ENCODE measurements at places on chromosomes 16 and 17. TPM values are rescaled to one million over a fixed set of nuclear protein-coding genes. Genes with fewer than 3 reads are reported as not detected.

GRCh38 chr16:8751481-8752311, 45.7 kb downstream of the TMEM186 start:
- no peaks in the 10 kb centered on the region for H3K27me3 ChIP-seq
- peaks cover 4% of the 10 kb centered on the region for H3K36me3 ChIP-seq
- no peak for DNase-seq
- no peak overlapping the region for H3K27ac ChIP-seq
- no peak overlapping the region for H3K4me3 ChIP-seq
- peaks cover 11% of the 10 kb centered on the region for H3K4me1 ChIP-seq

DNA sequence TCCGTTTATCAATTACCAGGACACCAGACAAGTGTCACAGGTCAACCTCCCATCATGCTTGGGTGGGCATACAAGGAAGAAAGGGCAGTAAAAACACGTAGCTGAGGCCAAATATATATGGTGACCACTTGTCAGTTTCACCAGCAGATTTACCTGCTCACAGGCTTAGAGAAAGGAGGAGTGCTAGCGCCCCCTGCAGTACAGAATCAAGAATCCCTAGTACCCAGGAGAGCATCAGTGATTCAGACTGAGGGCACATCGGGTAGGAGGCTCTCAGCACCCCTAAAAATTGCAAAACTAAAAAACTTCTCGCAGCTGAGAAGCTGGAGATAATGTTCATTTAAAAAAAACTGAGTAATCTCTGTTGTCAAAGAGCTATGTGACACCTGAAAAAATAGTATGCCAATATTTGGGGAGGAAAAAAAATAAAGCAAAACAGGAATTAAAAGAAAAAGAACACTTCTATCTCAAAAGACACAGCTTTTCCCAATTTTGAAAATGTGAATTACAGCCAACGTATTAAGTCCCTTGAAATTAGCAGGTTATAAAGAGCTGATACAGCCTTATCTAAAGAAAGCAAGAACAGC, 21.2 kb upstream of the MON1B start:
- DNase-seq, result no peak
- peaks cover 24% of the 10 kb centered on the region for H3K27me3 ChIP-seq
- no peaks in the 10 kb centered on the region for H3K36me3 ChIP-seq
- H3K27ac ChIP-seq, result no peak overlapping the region

DNA sequence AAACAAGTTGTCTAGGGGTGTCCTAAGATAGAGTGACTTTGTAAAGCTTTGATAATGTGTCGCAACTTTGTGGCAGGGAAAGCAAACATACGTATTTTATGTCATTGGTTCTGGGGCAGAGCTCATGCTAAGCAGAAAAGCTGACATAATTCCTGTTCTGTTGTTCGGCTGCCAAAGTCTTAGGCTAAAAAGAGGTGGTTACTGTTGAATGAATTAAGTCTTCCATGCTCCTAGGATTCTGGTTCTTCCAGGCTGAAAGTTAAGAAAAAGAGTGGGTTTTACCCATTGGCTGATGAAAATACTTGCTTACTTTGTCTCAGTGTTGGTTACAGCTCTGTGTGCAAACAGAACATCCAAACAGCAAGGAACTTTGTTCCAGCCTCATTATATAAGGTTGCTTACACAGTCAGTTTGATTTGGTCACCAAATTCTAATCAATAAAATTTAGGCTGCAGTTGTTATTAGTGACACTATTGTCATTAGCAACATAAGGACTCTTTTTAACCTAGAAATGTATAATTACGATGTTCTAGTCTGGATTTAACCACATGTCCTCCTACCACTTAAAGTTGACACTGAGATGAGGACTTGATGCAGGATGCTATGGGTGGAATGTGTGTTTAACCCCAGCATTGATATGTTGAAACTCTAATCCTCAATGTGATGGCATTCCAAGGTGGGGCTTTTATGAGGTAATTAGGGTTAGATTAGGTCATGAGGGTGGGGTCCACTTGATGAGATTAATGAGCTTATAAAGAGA, 114.0 kb upstream of the GOT2 start:
- H3K27ac ChIP-seq, result no peak overlapping the region
- peaks cover 9% of the 10 kb centered on the region for H3K27me3 ChIP-seq
- no peak for DNase-seq
- H3K4me1 ChIP-seq, result no peaks in the 10 kb centered on the region
- no peaks in the 10 kb centered on the region for H3K36me3 ChIP-seq
- no peak overlapping the region for H3K4me3 ChIP-seq

- H3K36me3 ChIP-seq, result peaks cover 27% of the 10 kb centered on the region
- H3K4me3 ChIP-seq, result peak within 1 kb of the TSS; percentile 97
- H3K4me1 ChIP-seq, result peaks cover 30% of the 10 kb centered on the region
- H3K27me3 ChIP-seq, result no peaks in the 10 kb centered on the region
- peak; percentile 74 for DNase-seq
Observed at GRCh38 chr17:82065638-82066303, at the start of gene DUS1L. DUS1L (minus strand) TSS chr17:82065804; CDS start chr17:82065059, 745 bp downstream.

- H3K27ac ChIP-seq, result no peak overlapping the region
- no peak for DNase-seq
- H3K4me3 ChIP-seq, result no peak overlapping the region
Observed at GRCh38 chr16:81151648-81152310, 55.6 kb upstream of the GCSH start.

- H3K4me3 ChIP-seq, result no peak overlapping the region
- no peak for DNase-seq
- no peaks in the 10 kb centered on the region for H3K36me3 ChIP-seq
- H3K4me1 ChIP-seq, result no peaks in the 10 kb centered on the region
Observed at GRCh38 chr16:19288872-19289799, 3.6 kb downstream of the CLEC19A start.

- DNase-seq, result no peak
- H3K27me3 ChIP-seq, result no peaks in the 10 kb centered on the region
- H3K36me3 ChIP-seq, result no peaks in the 10 kb centered on the region
- no peak overlapping the region for H3K27ac ChIP-seq
- no peak overlapping the region for H3K4me3 ChIP-seq
Observed at GRCh38 chr17:43791589-43791988, 11.4 kb downstream of the CFAP97D1 start.

- no peak for DNase-seq
- H3K27ac ChIP-seq, result no peak overlapping the region
- H3K4me3 ChIP-seq, result no peak overlapping the region
- no peaks in the 10 kb centered on the region for H3K36me3 ChIP-seq
- H3K27me3 ChIP-seq, result no peaks in the 10 kb centered on the region
Observed at GRCh38 chr17:70869402-70870085, 700.2 kb downstream of the KCNJ2 start.

GRCh38 chr16:23615805-23616204, 19.7 kb upstream of the NDUFAB1 start:
- H3K36me3 ChIP-seq, result peaks cover 70% of the 10 kb centered on the region
- DNase-seq, result no peak
- H3K4me1 ChIP-seq, result no peaks in the 10 kb centered on the region

DNA sequence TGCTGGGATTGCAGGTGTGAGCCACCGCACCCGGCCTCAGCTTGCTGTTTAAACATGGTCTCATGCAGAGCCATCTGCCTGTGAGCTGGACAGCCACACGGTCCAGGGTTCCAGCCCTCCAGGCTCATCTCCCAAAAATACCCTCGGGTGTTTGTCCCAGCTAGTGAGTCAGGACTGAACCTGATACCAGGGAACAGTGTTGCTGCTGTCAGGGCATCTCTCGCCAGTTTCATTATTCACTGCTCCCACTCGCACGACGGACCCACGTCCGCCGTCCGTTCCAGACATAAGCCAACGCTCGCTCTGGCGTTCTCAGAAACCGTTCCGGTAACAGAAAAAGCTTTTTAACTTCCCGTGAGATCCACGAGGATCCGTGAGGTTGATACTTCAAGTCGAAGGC, 77.6 kb downstream of the NXN start:
- H3K36me3 ChIP-seq, result no peaks in the 10 kb centered on the region
- H3K4me1 ChIP-seq, result peaks cover 31% of the 10 kb centered on the region
- DNase-seq, result no peak
- peak overlapping the region; percentile 90 for H3K27ac ChIP-seq
- H3K4me3 ChIP-seq, result no peak overlapping the region
- H3K27me3 ChIP-seq, result no peaks in the 10 kb centered on the region

DNA sequence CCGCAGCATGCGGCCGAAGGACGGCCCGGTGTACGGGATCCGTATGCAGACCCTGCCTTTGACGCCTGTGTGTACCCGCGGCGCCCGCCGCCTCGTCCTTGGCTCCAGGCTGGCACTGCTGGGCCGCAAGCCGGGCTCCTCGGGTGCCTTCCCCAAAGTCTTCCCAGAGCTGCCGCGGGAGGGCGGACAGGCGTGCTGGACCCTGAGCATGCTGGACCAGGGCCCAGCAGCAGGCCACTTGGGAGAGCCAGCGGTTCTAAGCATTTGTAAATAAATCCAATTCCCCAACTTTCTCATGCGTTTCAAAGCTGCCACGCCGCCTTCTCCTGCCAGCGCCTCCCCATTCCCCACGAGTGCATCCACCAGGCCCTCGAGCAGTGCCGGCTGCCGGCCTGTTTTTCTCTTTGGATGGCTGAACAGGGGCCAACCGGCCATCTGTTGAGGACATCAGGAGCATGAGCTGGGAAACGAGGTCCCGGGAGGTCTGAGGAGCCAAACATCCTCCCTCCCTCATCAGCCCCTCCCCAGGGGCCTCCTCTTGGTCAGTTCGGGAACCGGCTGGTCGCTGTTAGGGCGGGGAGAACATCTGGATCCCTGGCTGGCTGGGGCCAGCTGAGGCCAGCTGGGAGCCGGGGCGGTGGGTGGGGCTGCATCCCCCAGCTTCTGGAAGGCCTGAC, 20.5 kb upstream of the PABPN1L start:
- peak; percentile 93 for DNase-seq
- peak overlapping the region; percentile 92 for H3K27ac ChIP-seq

DNA sequence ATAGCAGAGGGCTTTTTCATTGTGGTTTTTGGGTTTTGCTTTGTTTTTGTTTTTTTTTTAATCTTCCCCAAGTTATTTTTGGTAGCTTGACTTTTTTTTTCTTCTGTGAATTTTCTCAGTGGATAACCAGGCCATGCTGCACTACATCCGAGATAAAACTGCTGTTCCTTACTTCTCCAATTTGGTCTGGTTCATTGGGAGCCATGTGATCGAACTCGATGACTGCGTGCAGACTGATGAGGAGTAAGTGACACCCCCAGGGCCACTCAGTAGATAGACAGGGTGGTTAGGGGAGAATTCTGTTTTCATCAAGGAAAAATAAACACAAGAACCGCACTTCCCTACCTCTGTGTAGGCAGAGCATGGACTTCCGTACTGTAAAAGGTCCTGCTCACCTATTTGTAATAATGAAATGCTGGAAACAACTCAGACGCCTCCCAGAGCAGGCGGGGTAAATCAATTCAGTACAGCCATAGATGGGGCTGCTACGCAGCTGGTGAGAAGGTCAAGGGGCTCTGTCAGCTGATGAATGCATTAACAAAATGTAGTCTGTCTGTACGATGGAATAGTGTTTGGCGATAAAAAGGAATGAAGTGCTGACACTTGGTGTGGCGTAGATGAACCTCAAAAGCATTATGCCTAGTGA, 28.6 kb downstream of the CLEC16A start:
- peaks cover 61% of the 10 kb centered on the region for H3K36me3 ChIP-seq
- no peak overlapping the region for H3K4me3 ChIP-seq
- peaks cover 22% of the 10 kb centered on the region for H3K4me1 ChIP-seq
- DNase-seq, result no peak
- no peaks in the 10 kb centered on the region for H3K27me3 ChIP-seq

DNA sequence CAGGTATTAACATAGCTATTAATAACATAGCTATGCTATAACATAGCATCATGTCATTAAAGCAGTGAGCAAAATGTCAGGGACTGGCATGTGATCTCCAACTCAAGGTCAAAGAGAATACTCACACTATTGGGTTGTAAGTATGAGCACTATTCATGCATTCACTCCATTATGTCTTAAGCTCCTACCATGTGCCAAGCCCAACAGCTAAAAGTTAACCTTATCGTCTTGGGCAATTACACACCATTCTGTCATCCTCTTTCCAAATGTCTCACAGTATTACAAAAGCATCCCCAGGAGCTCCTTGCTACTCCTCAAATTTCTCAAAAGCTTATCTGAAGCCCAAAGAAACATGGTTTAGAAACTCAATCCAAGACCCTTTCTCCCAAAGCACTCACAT, 22.0 kb upstream of the NOG start:
- H3K27ac ChIP-seq, result no peak overlapping the region
- no peak overlapping the region for H3K4me3 ChIP-seq
- no peaks in the 10 kb centered on the region for H3K4me1 ChIP-seq
- peaks cover 20% of the 10 kb centered on the region for H3K27me3 ChIP-seq
- H3K36me3 ChIP-seq, result no peaks in the 10 kb centered on the region

GRCh38 chr16:12291989-12292759, 315.6 kb downstream of the SNX29 start:
- no peak overlapping the region for H3K4me3 ChIP-seq
- H3K27me3 ChIP-seq, result no peaks in the 10 kb centered on the region
- H3K36me3 ChIP-seq, result peaks cover 3% of the 10 kb centered on the region
- no peak for DNase-seq

- H3K4me3 ChIP-seq, result no peak overlapping the region
- no peak for DNase-seq
- H3K27ac ChIP-seq, result peak overlapping the region; percentile 10
- peaks cover 50% of the 10 kb centered on the region for H3K4me1 ChIP-seq
- H3K36me3 ChIP-seq, result no peaks in the 10 kb centered on the region
- no peaks in the 10 kb centered on the region for H3K27me3 ChIP-seq
Observed at GRCh38 chr16:56749672-56750491, 20.0 kb downstream of the NUP93 start.

DNA sequence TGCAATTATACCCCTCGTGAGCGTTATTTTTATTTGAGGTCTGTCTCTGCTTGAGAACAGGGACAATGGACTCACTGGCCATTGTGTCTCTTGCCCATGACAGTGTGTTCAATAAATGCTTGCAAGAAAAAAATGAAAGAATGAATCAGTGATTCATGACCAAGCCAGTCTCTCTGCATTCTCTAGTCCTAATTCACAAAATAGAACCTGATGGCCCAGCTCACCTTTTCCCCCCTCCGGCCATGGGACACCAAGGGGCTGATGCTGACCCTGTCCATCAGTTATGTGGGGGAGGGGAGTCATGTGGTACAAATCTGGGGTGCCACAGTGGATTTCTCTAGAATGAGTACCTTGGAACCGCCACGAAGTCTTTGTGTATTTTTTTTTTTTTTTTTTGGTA, 38.2 kb downstream of the CCDC42 start:
- H3K36me3 ChIP-seq, result no peaks in the 10 kb centered on the region
- H3K27me3 ChIP-seq, result peaks cover 4% of the 10 kb centered on the region
- H3K4me3 ChIP-seq, result no peak overlapping the region
- peaks cover 21% of the 10 kb centered on the region for H3K4me1 ChIP-seq
- no peak for DNase-seq
- no peak overlapping the region for H3K27ac ChIP-seq

GRCh38 chr17:75244133-75244866, 17.1 kb downstream of the GGA3 start:
- no peak overlapping the region for H3K27ac ChIP-seq
- no peak overlapping the region for H3K4me3 ChIP-seq
- no peak for DNase-seq
- H3K36me3 ChIP-seq, result peaks cover 75% of the 10 kb centered on the region
- H3K27me3 ChIP-seq, result no peaks in the 10 kb centered on the region
- H3K4me1 ChIP-seq, result peaks cover 19% of the 10 kb centered on the region

Gene TK2
- 18.6 TPM for total RNA-seq

Gene CLDN6
- total RNA-seq, result not detected

Gene CES3
- total RNA-seq, result 1.0 TPM

Measured in left ventricle myocardium inferior (tissue), 1 donor.